Fibroblast of skin of back (primary cell): ENCODE measurements at places on chromosomes 3 and 15.

- no peak for DNase-seq
These were observed 61.8 kb downstream of the HACD2 start for GRCh38 chr3:123523023-123523412.

GRCh38 chr3:82163907-82164520, 402.6 kb upstream of the GBE1 start:
- peak; percentile 16 for DNase-seq

GRCh38 chr15:48935236-48935635, 28.5 kb downstream of the SHC4 start:
- DNase-seq = no peak

DNA sequence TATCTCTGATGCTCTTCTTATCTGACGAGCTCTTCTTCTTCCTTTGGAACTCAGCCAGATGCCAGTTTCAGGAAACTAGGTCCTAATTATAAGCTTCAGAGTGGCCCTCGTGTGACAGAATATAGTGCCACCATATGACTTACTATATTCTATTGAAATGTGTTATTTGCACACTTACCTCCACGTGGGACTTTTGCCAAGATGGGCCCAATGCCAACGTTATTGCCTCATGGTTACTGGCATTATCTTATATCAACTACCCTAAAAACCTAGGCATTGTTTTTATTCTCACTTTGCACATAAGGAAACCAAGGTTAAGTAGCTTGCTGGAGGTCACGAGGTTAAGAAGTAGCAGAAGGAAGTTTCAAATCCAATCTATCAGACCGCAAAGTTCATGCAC, 71.3 kb upstream of the SLCO3A1 start:
- DNase-seq = no peak

- DNase-seq = no peak
These were observed 77.2 kb downstream of the C3orf38 start for GRCh38 chr3:88226910-88227309.

DNA sequence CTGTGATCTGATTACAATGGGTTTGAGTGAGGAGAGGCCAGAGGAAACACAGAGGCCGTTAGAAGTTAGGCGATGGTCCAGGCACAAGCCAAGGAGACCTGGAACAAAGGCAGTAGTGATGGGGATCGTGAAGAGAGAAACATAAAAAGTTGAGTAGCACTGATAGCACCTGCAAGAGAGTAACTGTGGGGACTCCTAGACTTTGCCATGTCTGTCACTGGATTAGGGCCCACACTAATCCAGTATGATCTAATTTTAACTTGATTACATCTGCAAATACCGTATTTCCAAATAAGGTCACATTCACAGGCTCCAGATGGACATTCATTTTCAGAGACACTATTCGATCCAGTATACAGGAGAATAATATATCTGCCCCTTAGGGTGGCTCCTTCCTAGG, 144.7 kb downstream of the RAB11A start:
- no peak for DNase-seq
